ENCODE measurements at places on chromosomes 13 and 19. TPM values are rescaled to one million over a fixed set of nuclear protein-coding genes. Genes with fewer than 3 reads are reported as not detected.

ZNF627 gene
- 28.9 TPM for total RNA-seq

DMKN gene
- 0.34 TPM for total RNA-seq

PROZ gene
- 0.17 TPM for total RNA-seq

SPRED3 gene
- total RNA-seq = 0.51 TPM

SLC10A2 gene
- total RNA-seq = not detected

PRX gene
- 1.7 TPM for total RNA-seq

N4BP2L1 gene
- 13.8 TPM for total RNA-seq

KLF1 gene
- not detected for total RNA-seq

MUC16 gene
- under 0.01 TPM for total RNA-seq

HIF3A gene
- total RNA-seq = 23.1 TPM

DNAJC15 gene
- 4.9 TPM for total RNA-seq

OR7D2 gene
- under 0.01 TPM for total RNA-seq

POLR2I gene
- 71.1 TPM for total RNA-seq

MTUS2 gene
- not detected for total RNA-seq

KLK5 gene
- not detected for total RNA-seq

ZC3H4 gene
- total RNA-seq = 21.9 TPM

SIGLEC5 gene
- not detected for total RNA-seq

LIN37 gene
- 8.2 TPM for total RNA-seq

CYP4F12 gene
- not detected for total RNA-seq

ETV2 gene
- 0.09 TPM for total RNA-seq

ICAM4 gene
- total RNA-seq = 0.85 TPM

MAP4K1 gene
- total RNA-seq = not detected

SLC35E1 gene
- total RNA-seq = 24.5 TPM
